Stimulated activated CD4-positive, alpha-beta T cell treated with anti-CD3 and anti-CD28 coated beads, Interleukin-15, amount 100 ng/mL, for 48 hours (primary cell): ENCODE measurements at places on chromosomes 3 and 15.
A peak's percentile ranks its signal among the peaks of the same experiment; 100 is the strongest.

GRCh38 chr3:5426094-5426883 is 238.8 kb downstream of the EDEM1 start:
- peak; percentile 53 for DNase-seq

DNA sequence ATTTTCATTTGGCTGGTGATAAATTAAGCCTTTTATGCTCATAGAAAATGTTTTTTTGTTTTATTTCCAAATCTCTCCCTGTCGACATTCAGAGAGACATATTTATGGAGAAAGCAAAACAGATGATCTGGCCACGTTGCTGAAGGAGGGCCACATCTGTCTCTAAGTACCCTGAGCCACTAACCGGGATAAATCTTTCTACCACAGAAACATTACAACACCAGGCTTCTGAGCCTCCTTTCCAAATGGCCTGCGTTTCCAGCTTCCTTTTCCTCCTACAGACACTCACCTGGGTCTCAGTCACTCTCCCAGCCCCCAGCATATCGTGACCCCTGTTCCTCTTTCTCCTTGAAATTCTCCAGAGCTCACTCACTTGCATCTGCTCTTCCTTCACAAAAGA is 161.0 kb downstream of the ARRDC4 start:
- DNase-seq, result no peak

- no peak for DNase-seq
Measured at GRCh38 chr15:86055688-86056087, 24.0 kb upstream of the AGBL1 start.

GRCh38 chr3:140131895-140132294 is 196.9 kb downstream of the CLSTN2 start:
- DNase-seq, result no peak

GRCh38 chr3:79011821-79012529 is 755.8 kb downstream of the ROBO1 start:
- DNase-seq, result no peak

DNA sequence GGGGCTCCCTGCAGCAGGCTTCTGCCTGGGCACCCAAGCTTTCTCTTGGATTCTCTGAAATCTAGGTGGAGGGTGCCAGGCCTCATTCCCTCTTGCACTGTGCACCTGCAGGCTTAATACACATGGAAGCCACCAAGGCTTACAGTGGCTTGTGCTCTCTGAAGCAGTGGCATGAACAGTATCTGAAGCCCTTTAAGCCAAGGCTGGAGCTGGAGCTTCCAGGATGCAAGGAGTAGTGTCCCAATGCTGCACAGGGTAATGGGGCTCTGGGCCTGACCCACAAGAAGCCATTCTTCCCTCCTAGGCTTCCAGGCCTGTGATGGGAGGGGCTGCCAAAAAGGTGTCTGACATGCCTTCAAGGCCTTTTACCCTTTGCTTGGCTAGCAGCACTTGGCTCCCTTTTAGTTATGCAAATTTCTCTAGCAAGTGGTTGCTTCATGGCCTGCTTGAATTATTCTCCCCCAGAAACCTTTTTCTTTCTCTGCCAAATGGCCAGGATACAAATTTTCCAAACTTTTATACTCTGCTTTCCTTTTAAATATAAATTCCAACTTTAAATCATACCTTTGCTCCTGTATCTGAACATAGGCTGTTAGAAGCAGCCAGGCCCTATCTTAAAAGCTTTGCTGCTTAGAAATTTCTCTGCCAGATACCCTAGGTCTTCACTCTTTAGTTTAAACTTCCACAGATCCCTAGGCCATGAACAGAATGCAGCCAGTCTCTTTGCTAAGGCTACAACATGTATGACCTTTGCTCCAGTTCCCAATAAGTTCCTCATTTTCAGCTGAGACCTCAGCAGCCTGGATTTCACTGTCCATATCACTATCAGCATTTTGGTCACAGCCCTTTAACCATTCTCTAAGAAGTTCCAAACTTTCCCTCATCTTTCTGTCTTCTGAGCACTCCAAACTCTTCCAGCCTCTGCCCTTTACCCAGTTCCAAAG is 201.1 kb upstream of the LRRFIP2 start:
- no peak for DNase-seq

DNA sequence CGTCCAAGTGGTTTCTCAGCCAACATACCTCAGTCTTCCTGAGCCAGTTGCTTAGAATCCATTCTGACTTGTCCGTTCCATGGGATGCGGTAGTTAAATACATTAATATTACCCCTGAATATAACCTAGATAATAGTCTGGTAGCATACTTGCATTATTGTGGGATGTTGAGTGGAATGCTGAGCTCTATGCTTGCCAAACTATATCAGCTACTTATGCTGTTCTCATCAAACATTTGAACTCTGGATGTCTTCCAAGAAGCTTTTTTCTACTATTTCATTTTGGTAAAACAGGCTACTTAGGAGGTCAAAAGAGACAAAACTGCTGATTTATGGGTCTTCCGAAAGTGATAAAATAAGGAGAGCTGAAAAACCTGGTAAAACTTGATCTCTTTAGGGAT is 429.5 kb downstream of the NAALADL2 start:
- DNase-seq, result no peak

GRCh38 chr15:57322602-57323250 is 53.6 kb upstream of the CGNL1 start:
- no peak for DNase-seq

- DNase-seq, result no peak
Measured at GRCh38 chr3:160126051-160126450, 99.2 kb upstream of the C3orf80 start.

DNA sequence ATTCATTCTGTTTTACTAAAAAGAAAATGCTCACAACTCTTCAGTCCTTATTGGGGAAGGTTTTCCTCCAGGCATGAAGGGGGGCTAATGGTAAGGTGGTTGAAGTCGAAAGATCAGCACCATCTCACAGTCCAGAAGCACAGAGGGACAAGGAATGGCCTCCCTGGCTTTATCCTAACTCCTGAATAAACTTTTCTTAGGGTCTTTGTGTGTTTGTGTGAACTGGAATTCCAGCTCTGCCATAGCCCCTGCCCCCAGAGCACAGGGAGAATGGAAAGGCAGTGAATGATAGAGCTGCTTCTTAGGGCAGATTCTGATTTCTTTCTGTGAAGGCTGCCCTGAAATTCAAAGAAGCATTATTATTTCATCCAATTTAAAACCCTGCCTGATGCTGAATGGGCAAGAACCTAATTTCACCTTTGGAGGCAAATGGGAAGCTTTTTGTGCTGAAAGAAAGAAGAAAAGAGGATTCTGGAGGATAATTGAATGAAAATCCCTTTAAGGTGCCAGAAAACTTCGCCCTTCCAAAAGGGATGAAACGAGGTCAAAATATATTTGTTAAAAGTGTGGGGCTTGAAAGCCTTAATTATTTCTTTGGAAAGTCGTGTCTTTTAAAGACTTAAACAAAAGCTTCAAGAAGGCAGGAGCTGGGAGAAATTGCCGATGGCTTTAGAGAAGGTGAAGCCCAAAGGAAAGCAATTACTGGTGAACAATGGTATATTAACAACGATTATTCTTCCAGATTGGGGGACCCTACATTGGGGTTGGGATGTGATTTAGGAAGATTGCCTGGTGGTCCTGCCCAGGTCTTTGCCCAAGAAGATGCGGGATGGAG is 259.9 kb upstream of the RGMA start:
- no peak for DNase-seq

GRCh38 chr15:41438206-41438605 is 21.3 kb downstream of the RTF1 start:
- DNase-seq, result no peak

- no peak for DNase-seq
Measured at GRCh38 chr3:113255100-113255853, 43.9 kb downstream of the BOC start.

GRCh38 chr3:8793242-8793641 is 23.8 kb upstream of the OXTR start:
- DNase-seq, result no peak

- no peak for DNase-seq
Measured at GRCh38 chr3:42960282-42960681, 18.8 kb upstream of the GASK1A start.

DNA sequence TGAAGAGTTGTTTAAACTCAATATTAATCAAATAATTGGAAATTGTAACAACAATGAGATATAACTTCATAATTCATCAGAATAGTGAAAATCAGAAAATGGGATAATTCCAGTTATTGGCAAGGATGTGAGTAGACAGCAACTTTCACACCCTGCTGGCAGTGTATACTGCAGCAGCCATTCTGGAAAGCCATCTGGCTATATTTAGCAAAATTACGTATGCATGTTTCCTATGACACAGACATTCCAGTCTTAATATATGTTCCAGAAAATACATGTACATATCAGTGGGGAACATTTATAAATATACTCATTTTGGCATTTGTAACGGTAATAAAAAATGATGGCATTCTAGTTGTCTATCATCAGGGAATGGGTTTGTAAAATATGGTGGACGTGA is 564.1 kb downstream of the GBE1 start:
- DNase-seq, result no peak

DNA sequence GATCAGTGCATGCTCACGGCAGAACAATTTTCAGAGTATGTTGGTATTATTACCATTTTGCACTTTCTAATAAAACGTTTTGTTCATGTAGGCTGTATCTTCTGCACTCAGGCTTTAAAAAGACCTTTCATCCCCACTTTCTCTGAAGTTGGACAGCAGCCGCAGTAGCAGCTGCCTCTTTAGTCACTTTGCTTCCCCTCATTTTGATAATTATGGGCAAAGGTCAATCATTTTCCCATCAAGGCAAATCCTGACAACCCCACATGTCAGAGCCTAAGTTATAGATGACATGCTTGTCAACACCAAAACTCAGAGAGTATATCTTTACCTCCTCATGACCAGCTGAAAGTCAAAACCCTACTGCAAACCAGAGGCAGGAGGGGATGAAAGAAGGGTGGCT is 99.7 kb downstream of the ROBO2 start:
- DNase-seq, result no peak

- peak; percentile 22 for DNase-seq
Measured at GRCh38 chr3:61520966-61521628, 40.3 kb upstream of the PTPRG start.

GRCh38 chr3:71657831-71658530 is 67.2 kb downstream of the EIF4E3 start:
- no peak for DNase-seq

DNA sequence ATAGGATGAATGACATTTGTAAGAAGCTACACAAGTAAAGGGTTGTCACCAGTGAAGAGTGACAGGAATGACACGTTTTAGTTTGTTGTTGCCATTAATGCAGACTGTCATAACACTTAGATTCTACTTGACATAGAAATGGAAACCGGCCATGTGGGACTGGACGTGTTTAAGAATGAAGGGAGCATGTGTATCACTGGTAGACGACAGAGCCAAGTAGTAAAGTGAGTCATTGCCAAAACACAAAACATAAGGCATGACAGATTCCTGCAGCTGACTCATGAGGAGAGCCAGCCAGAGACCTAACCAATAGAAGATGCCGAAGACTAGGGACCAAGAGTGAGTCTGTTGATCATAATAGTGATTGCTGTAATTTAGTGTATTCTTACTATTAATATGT is 106.2 kb upstream of the PLAAT1 start:
- no peak for DNase-seq

GRCh38 chr15:75823860-75824613 is 19.2 kb upstream of the UBE2Q2 start:
- DNase-seq, result no peak

GRCh38 chr3:51941798-51942602 is at the start of the genes PARP3 and RRP9:
TSS of gene PARP3 (plus strand) at chr3:51942363. CDS start at chr3:51943356, 993 bp downstream.
TSS of gene RRP9 (minus strand) at chr3:51941904. CDS start at chr3:51941867, 37 bp downstream.
- DNase-seq, result peak; percentile 100

DNA sequence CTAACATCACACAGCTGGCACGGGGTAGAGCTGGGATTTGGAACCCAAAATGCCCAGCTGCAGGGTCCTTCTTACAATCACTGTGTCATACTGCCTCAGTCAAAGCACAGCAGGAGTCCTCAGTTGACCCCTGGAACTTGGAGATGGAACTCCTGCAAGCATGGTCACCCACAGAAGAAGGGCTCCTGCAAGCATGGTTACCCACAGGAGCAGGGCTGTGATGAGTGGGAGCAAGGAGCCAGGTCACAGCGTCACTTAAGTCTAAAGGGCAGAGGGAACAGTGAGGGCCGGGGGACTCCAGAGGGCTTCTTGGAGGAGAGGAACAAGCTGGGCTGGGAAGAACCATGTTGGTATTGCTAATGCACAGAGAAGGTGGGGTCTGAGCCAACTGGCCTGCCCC is 24.9 kb downstream of the CCDC33 start:
- DNase-seq, result no peak

GRCh38 chr3:159765030-159765859 is 223.4 kb upstream of the IL12A start:
- no peak for DNase-seq

- no peak for DNase-seq
Measured at GRCh38 chr15:59258317-59258716, 51.7 kb downstream of the LDHAL6B start.

DNA sequence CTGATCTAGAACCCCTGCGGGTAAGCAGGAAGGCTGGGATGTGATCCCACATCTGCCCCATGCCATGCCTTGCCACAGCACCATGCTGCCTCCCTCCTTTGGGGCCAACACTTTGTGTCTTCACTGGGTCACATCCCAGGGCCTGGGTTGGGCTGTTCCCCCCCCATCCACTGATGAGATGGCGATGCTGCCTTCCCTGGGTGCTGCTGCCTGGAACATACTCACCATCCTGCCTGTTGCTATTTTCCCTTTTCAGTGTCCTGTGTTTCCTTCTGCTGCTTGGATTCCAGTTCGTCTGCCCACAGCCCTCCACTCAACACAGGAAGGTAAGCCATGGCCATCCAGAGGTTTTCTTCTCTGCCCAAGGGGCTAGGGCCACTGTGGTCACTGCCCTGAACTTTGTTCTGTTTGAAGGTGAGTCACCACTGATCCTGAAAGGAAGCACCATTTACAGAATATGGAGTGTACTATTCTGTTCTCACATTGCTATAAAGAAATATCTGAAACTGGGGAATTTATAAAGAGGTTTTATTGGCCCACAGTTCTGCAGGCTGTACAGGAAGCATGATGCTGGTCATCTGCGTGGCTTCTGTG is 39.4 kb downstream of the THSD4 start:
- DNase-seq, result no peak

DNA sequence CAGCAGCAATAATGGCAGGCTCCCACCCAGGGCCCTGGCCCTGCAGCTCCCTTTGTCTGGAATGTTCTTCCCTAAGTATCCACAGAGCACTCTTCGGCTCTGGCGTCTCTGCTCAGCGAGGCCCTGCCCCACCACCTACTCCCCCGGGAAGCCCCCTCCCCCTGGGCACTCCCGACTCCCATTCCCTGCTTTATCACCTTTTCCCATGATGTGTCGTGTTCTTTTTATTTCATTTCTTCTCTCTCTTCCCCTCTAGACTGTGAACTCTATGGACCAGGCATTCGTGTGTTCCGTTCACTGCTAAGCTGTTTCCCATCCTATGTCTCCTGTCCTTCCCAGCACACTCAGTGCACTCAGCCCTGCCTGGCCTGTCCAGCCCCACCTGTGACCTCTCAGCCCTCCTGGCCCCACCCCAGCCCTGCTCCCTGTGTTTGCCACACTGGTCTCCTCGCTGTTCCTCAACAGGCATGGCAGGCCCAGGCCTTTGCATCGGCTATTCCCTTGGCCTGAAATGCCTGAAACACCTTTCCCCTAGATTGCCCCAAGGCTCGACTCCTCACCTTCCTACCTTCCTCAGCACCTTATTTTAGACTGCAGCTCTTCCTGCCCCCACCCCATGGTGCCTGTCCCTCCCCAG is 107.4 kb downstream of the TPRA1 start:
- DNase-seq, result no peak
